ENCODE measurements at places on chromosomes 4 and X.

- peak; percentile 66 for DNase-seq
Measured at GRCh38 chrX:115602729-115603389, 41.9 kb downstream of the PLS3 start.

- DNase-seq = no peak
Measured at GRCh38 chrX:48787505-48788443, 1.4 kb downstream of the GATA1 start.

DNA sequence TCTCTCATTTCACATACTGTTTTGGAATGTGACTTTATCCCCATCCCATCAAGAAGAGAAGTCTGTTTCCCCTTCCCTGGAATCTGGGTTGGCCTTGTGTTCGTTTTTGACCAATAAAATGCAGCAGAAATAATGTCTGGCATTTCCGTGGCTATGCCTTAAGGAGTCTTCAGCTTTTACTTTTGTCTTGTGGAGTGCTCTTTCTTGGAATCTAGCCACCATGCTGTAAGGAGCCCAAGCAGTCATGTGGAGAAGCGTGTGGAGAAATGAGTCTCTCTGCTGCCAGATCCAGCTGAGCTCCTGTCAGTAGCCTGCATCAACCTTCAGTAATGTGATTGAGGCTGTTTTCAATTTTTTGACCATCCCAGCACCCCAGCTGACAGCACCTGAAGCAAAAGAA, 84.4 kb upstream of the ARMCX2 start:
- no peak for DNase-seq

DNA sequence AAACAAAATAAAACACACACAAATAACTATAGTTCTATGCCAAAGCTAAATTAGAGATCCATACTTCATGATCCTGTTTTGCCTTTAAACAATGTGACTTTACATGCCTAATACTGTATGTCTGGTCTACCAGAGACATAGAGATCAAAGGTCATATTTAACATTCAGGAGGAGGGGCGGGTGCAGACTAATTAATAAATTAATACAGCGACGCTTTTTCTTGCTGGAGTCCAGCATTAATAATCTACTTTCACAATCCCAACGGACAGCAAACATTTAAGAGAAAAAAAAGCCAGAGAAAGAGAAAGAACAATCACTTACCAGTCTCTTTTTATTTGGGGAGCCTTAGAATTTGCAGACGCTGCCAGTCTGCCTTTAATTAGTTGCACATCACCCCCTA, 509 bp downstream of the CXXC4 start:
- DNase-seq = no peak

- DNase-seq = peak; percentile 52
Measured at GRCh38 chr4:6916587-6917460, 7.2 kb downstream of the TBC1D14 start.

DNA sequence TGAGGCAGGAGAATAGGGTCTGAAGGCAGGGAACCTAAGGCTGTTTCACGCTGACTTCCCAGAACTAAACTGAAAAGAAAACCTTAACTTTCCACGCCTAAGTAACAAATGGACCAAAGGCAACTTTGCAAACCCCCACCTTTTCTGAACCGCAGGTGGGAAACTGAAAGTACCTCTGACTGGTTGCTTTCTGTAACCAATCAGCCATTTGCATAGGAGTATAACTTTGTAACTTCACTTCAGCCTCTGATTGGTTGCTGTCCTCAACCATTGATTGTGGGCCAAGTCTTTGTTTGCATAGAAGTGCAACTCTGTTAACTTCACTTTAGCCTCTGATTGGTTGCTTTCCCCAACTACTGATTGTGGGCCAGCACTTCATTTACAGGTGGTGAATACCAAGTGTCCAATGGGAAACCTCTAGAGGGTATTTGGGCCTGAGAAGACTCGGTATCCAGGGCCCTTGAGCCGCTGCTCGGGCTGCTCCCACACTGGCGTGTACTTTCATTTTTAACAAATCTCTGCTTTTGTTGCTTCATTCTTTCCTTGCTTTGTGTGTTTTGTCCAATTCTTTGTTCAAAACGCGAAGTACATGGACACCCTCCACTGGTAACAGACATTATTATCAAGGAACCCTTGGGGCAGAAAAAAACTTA, 121.6 kb upstream of the CBR4 start:
- DNase-seq = no peak

GRCh38 chr4:10035130-10035529, 13.8 kb upstream of the SLC2A9 start:
- DNase-seq = no peak

DNA sequence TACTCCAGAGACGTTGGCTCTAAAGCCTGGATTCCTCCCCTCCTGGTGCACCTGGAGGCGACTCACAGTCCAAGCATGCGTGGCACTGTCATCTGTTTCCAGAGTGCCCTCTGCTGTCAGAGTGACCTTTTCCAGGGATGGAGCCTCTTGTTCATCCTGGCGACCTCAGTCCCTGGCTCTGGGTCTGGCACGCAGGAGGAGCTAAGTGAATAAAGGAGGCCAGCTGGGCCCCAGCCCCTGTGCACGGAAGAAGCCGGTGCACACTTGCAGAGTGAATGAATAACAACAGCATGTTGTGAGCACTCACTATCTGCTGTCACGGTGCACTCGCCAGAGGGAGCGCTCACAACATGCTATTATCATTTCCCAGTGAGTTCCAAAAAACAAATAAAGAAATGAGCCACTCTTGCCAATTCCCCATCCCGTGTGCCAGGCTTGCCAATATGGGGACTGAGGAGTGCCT, 27.8 kb upstream of the PSAPL1 start:
- DNase-seq = no peak

DNA sequence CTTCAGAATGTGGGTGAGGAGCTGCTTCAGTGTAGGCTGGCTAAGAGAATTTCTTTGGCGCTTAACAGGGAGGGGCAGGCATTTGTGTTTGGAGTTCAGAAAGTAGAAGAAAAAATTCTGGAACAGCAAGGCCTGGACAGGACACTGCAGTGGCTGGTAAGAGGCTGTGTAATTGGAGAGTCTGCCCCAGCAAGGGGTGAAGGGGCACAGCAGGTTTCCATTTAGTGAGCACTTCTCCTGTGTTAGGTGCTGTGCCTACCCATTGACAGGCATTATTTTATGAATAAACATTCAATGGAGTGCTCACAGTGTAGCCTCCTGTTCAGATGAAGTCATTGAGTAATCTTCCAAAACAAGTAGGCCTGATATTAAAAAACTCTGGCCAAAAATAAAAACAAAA, 10.7 kb upstream of the CPE start:
- no peak for DNase-seq

DNA sequence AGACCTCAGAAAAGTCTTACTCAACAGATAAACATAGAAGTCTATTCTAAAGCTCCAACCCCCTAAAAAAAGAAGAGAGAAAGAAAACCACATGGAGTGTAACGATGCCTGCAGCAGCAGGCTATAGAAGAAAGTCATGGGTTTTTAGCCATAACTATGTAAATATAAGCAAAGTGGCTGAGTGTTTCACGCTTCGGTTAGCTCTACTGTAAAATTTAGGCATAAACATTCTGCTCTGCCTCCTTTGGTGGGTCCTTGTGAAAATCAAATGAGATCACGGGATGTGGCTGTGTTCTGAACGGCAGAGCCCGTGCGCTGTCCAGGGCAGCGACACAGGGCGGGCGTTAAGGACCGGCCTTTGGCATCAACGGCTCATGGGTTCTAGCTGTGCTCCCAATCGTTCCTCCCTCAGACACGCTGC, 78.4 kb downstream of the IRF2 start:
- DNase-seq = no peak

DNA sequence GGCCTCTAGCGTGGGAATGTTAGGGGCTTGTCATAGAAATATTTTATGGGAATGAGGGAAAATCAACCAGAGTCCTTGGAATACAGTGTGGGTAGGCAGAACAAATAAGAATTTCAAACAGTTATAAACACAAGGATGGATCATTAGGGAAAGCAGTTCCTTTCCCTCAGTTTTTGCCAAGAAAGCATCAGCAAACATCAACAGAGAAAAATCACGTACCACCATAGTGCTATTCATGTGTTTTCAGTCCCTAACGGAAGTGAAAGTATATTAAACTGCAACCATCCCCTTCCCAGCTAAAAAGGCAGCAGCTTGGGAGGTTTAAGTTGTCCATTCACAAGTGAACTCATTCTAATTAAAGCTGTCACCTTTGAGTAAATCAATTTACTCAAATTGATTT, 334.4 kb upstream of the PCDH18 start:
- DNase-seq = no peak

DNA sequence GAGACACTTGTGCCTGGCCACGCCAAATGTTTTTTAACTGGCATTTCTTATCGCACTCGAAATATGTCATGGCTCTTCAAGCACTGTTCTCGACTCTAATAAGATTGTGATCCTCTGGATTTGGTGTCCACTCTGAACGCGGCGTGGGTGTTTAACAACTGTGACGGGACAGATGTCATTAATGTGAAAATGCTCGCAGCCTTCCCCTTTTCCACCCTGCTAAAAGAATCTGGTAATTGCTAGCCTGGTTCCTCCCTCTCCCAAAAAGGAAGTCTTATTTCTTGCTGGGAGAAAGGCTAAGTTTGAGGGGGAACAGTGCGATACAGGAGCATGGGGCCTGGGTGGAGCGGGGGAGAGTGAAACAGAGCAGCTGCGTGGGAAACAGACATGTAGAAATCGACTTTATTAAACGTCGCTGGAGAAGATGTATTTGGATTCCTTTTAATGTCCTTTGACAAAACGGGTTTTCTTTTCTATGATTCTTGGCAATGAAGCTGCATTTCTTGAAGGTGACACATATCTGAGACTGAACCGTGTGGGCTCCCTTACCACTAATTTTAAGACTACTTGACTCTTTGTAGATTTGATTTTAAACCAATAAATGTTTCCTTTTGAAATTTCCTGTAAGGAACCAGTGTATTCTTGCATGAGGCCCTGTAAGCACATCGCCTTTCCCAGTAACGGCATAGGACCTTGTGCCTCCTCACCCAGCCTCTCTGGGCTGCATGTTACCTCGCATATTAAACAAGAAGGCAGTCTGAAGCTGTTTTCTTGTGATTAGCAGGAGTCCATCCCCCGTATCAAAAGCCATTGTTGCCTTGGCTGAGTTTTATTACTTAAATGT, 17.8 kb downstream of the TBC1D1 start:
- peak; percentile 7 for DNase-seq

- no peak for DNase-seq
Measured at GRCh38 chrX:136920001-136920400, 39.5 kb upstream of the RBMX start.

GRCh38 chr4:53171797-53172196, 194.1 kb downstream of the SCFD2 start:
- DNase-seq = no peak

GRCh38 chr4:43238008-43238407, 345.5 kb downstream of the GRXCR1 start:
- no peak for DNase-seq

GRCh38 chr4:118869808-118870342, 18.8 kb upstream of the SYNPO2 start:
- DNase-seq = peak; percentile 52

DNA sequence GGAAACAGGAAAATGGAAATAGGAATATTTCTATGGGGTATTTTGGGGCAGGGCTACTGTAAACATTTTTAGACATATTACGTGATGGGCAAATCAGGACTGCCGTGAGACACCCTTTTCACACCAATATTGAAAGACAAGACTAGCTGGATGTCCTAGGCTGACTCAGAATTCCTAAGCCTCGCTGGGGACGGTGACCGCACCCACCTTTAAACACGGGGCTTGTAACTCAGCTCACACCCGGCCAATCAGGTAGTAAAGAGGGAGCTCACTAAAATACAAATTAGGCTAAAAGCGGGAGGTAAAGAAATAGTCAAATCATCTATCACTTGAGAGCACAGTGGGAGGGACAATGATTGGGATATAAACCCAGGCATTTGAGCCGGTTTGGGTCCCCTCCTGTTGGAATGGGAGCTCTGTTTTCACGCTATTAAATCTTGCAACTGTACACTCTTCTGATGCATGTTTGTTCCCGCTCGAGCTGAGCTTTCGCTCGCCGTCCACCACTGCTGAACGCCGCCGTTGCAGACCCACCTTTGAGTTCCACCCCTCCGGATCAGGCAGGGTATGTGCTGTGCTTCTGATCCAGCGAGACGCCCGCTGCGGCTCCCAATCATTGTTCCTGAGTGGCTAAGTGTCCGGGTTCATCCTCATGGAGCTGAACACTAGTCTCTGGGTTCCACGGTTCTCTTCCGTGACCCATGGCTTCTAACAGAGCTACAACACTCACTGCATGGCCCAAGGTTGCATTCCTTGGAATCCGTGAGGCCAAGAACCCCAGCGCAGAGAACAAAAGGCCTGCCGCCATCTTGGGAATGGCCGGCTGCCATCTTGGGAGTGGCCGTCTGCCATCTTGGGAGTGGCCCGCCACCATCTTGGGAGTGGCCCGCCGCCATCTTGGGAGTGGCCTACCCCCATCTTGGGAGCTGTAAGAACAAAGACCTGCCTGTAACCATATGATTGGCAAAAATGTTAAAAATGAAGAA, 152.6 kb downstream of the CRLF2 start:
- DNase-seq = no peak

- DNase-seq = no peak
Measured at GRCh38 chr4:48329193-48329592, 12.1 kb upstream of the SLAIN2 start.

- peak; percentile 73 for DNase-seq
Measured at GRCh38 chr4:110198435-110199416, at the start of gene ELOVL6. ELOVL6 (minus strand) TSS chr4:110198615; CDS start chr4:110198335, 280 bp downstream.

- DNase-seq = no peak
Measured at GRCh38 chr4:30395902-30396301, 324.3 kb upstream of the PCDH7 start.

GRCh38 chrX:20796450-20796849, 529.7 kb upstream of the RPS6KA3 start:
- DNase-seq = no peak

DNA sequence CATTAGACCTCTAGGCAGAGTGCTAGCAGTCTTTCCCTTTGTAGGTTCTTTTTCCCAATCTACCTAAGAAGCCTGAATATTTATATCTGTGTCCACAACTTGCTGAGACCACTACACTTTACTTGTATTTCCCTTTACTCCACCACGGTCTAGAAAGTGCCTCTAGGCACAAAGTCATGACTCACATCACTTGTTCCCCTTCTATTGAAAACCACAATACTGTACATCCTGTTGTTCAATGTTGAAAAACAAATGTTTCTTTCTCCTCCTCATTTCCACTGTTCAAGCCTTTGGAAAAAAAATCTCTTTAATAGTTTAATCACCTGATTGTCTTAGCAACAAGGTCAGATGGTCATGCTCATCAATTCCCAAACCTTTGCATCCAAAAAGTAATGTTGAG, 326.7 kb downstream of the GUCY2F start:
- DNase-seq = peak; percentile 28

- peak; percentile 10 for DNase-seq
Measured at GRCh38 chr4:65580551-65580950, 89.7 kb downstream of the EPHA5 start.

All from epithelial cell of esophagus (primary cell).